ENCODE measurements at places on chromosomes 16 and 17. TPM values are rescaled to one million over a fixed set of nuclear protein-coding genes. Genes with fewer than 3 reads are reported as not detected.

GRCh38 chr16:69889295-69889964, 61.7 kb upstream of the CLEC18A start:
- no peak for DNase-seq

GRCh38 chr16:80659865-80660264, 119.1 kb downstream of the DYNLRB2 start:
- no peak for DNase-seq

GRCh38 chr17:10318535-10318934, 54.3 kb downstream of the MYH13 start:
- DNase-seq, result no peak

DNA sequence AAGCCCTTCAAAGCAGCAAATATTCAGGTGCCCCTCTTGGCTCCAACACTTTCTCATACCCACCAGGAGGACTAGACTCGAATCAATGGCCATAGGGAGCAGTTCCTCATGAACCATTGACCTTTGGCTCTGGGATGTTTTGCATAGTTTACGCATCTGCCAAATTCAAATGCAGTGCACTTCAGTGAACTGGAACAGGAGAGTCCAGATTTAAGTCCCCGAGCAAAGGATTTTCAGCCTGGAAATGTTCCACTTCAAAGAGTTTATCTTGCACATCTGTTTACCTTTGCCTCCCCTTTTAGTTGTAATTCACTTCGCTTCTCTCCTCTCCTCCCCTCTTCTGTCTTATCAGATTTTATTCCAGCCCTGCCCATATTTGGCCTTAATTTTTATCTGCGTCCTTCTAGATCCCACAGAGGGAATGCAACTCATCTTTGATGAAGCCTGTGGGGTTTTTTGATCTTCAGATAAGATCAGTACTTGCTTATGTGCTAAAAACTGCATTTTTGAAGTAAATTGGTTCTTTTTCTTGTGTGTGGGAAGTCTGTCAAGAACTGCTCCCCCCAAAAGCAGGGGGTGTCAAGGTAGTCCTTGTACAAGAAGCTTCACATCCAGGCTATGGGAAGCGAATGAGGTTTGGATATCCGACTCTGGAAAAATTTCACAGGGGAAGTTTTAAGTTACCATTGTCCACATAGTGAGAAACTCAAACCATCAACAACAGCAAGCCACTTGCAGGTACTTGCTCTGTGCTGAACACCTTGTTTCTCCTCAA, 281.6 kb downstream of the RBFOX1 start:
- DNase-seq, result no peak

DNA sequence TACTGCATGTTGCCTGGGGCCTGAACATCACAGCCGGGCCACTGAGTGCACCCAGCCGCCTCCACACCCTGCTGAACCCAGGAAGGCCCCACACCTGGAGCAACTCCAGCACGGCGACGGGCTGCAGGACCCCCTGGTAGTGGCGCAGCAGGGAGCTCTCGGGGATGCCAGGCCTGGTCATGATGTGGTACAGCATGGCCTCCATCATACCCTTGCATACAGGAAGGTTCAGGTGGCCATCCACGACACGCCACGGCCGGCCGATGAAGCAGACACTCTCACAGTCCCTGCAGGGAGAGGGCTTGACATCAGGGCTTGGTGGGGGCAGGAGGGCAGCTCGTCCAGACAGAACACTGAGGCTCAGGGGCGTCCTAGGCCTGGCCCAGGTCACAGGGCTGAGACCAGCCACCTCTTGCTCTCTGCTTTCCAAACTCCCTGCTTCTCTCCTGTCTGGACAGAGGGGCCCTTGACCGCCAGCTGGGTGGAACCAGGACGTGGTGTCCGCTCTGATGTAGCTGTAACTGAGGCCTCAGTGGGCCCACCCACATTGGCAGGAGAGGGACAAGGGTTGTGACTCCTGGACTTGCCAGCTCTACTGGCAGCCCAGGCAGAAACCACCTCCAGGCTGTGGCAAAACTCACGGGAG, 60.3 kb downstream of the IL21R start:
- DNase-seq, result no peak

DNA sequence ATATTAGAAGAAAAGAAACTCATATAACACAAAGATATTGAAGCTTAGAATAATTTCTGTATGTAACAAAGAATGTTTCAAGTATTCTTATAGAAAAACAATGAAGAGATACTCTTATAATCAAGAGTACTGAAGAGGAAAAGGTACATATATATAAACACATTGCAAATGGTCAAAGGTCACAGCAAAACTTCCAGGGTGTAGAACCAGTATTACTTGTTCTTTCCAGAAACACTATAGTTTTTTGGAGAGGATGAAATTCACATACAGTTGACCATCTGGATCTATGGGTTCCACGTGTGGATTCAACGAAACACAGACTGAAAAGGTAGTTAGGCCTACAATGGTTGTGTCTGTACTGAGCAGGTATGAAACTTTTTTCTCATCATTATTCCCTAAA, 22.6 kb downstream of the PRPSAP1 start:
- DNase-seq, result no peak

RDM1 gene
- not detected for total RNA-seq

DNA sequence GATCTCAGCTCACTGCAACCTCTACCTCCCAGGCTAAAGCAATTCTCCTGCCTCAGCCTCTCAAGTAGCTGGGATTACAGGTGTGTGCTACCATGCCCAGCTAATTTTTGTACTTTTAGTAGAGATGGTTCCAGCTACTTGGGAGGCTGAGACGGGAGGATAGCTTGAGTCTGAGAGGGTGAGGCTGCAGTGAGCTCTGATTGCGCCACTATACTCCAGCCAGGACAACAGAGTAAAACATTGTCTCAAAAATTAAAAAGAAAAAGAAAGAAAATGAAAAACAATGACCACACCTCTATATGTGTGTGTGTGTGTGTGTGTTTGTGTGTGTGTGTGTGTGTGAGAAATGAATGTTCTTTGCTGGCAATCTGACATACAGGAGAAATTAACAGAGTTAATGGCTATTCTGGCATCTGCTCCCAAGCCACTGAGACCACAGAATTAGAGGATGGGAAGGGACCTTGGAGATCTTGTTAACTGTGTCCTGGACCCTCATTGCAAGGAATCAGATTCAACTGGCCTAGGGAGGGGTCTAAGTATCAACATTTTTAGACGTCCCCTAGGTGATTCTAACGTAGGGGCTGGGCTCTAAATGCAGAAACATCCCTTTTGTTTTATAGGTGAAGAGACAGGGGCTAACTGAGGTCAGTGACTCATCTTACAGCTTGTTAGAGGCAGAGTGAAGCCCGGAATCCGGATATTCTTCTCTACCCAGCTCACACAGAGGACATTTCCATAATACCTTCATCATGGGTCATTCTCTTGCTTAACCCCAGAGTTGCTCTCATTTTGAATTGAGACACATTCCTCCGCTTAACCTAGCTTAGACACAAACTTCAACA, 16.4 kb upstream of the MARCHF10 start:
- DNase-seq, result no peak

GRCh38 chr17:44763170-44763569, 4.4 kb downstream of the ADAM11 start:
- no peak for DNase-seq

UTS2R gene
- total RNA-seq, result 0.51 TPM

KRT20 gene
- not detected for total RNA-seq

DNA sequence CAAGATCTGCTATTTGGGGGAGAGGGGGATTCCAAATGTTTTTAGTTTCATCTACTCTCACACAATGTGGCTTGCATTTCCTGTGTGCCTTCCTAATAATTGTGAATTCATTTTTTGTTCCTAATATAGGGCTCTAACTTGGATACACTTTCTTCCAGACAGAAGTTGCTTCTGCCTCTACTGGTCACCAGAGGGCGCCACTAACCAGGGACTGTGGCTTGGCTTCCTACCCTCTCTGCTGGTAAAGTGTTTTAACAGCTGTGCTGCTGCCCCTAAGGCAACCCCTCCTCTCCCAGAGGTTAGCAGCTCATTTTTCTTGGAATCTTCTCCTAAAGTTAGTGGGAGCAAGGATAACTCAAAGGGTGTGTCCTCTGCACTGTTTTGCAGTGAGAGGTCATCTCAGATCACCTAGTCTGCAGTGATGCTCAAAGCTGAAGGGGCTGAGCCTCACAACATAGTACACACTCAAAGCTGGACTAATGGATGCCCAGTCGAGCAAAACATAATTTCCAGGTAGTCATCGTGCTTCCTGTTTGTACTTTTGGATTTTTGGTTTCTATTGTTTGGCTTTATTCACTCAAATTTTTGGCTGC, 5.0 kb upstream of the PRSS54 start:
- no peak for DNase-seq

Data from cardiac septum (tissue), 1 donor.